NCI-H2171 (cell line): ENCODE measurements at places on chromosomes 2 and 18.

- no peak for DNase-seq
Measured at GRCh38 chr2:37904993-37905392, 20.1 kb upstream of the RMDN2 start.

DNA sequence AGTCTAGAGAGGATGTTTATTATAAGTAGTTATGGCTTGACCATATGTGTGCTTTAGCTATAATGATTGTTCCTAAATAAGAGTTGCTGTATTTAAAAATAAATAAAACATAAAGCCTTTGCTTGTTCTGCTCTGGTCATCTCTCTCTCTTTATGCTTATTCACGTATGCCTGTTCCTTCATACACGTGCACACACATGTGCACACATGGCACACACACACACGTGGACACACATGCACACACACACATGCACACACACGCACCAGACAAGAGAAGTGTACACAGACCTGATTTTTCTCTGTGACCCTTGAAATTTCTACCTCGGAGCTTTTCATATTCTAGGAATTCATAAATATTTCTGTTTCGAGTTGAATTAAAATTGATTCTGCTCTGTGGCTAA lies 658.2 kb upstream of the SALL3 start:
- no peak for DNase-seq

- no peak for DNase-seq
Measured at GRCh38 chr2:95179451-95179850, 13.8 kb downstream of the ZNF2 start.

- no peak for DNase-seq
Measured at GRCh38 chr2:241443486-241444223, 64.7 kb downstream of the STK25 start.

- no peak for DNase-seq
Measured at GRCh38 chr2:218898109-218898878, 17.6 kb downstream of the WNT10A start.

GRCh38 chr2:172671501-172671900 lies 64.1 kb upstream of the RAPGEF4 start:
- no peak for DNase-seq

- DNase-seq: peak; percentile 39
Measured at GRCh38 chr2:20634507-20635112, 16.3 kb downstream of the HS1BP3 start.

GRCh38 chr2:224278531-224278930 lies 123.4 kb downstream of the FAM124B start:
- no peak for DNase-seq

- DNase-seq: no peak
Measured at GRCh38 chr18:28153485-28154065, 23.4 kb downstream of the CDH2 start.

GRCh38 chr2:47145466-47145865 lies 9.6 kb downstream of the STPG4 start:
- no peak for DNase-seq

GRCh38 chr2:26619096-26619495 lies 22.1 kb downstream of the CIB4 start:
- DNase-seq: no peak

- peak; percentile 25 for DNase-seq
Measured at GRCh38 chr2:18299423-18300212, 260.8 kb downstream of the RDH14 start.

GRCh38 chr2:47528874-47529273 lies 125.9 kb downstream of the MSH2 start:
- no peak for DNase-seq

DNA sequence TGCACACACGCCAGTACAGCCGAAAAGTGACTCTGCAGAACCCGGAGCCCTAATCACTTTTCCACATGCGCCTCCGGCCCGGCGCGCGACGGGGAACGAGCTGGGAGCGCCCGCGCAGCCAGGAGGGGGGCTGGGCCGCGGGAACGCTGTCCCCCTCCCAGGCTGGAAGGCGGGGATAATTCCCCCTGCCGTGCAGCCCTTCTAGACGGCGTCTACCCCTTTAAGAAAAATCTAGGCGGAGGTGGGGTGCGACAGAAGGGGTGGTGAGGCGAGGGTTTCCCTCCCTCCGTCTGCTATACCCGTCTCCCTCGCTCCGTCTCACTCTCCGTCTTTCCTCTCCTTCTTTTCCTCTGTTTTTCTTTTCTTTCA lies 2.4 kb downstream of the CYP26B1 start:
- DNase-seq: peak; percentile 68

DNA sequence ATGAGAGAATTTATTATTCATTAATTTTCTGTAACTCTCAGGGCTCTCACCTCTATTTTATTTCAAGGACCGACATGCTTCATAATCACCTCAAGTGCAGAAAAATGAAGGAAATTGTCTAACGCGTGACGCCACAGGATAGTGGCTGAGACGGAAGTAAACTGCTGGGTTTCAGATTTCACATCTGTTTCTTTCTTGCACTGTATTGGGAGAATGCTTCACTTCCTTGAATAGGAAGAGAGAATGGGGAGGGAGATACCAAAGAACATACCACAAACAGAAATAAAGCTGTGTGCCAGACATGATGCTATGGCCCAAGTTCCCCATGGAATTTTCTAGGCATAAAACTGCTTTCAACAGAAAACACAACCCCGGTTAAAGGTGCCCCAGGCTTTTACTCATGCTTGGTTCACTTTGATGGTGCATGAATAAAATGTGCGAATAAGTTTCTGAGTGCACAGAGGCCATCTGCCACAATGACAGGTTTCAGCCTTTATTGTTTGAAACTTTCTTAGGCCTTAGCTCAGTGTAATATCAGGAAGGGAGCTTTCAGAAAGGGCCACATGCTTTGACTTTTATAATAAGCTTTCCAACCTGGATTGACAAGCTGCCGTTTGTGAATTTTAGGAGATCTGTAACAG lies 1116.4 kb downstream of the SOCS6 start:
- no peak for DNase-seq

- DNase-seq: no peak
Measured at GRCh38 chr2:18399601-18400000, 160.9 kb downstream of the RDH14 start.

GRCh38 chr2:153963256-153963655 lies 91.5 kb downstream of the GALNT13 start:
- no peak for DNase-seq

DNA sequence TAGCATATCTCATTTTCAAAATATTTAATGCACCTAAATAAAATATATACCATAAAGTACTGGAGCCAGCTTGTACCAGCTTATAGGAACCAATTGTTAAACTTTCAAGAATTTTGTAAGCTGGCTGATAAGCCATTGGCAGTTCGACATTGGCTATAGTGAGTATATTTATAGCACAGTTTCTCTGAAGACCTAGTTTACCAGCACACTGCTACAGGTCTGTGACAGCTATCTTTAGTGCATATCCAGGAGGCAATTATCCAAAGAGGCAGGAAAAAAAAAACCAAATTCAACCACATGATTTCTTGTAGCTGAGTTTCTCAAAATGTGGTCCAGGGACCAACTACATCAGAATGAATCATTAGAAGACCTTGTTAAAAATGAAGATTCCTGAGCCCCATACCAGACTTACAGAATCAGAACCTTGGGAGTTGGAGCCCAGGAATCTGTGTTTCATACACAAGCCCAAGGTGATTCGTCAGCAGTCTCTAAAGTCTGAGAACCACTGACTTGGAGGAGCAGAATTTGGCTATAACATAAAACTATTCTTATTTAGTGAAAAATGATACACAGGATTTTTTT lies 279.0 kb upstream of the NRP2 start:
- no peak for DNase-seq

- DNase-seq: no peak
Measured at GRCh38 chr2:43763091-43763490, 10.7 kb upstream of the DYNC2LI1 start.

DNA sequence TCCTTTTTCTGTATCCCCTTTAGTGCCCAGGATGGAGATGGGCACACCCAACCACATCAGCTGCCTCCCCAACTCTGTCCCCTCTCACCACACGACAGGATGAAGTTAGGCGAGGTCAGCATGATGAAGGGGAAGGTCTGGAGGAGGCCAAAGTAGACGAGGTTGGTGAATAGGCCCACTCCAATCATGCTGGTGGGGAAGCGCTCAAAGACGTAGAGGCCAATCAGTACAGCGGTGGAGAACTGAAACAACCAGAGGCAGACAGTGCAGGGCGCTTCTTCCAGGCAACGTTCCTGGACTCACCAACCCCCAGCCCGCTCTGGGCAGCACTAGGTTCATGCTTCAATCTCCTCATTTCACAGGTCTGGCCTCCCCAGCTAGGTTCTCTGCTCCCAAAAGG lies 2.9 kb downstream of the TEX261 start:
- no peak for DNase-seq

DNA sequence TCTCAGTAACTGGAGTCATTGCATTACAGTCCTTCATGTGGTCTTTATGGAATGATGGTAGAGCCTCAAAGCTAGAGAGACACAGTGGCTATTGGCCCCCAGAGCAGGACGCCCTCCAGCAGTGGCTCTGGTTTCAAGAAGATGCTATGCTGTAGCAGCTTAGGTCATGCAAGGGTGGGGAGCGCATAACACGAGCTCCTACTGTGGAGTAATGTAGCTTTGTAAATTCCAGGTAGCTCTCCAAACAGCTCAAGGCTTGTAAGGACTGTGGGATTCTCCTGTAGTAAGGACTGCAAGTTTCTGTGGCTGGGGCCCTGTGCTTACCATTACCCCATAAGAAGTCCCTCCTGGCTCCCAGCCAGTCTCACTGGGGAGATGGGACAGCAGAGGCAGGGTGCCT lies 15.6 kb downstream of the APLF start:
- no peak for DNase-seq

GRCh38 chr2:60525899-60526298 lies 27.6 kb downstream of the BCL11A start:
- no peak for DNase-seq

GRCh38 chr2:68438455-68439303 lies 28.4 kb downstream of the FBXO48 start:
- no peak for DNase-seq

DNA sequence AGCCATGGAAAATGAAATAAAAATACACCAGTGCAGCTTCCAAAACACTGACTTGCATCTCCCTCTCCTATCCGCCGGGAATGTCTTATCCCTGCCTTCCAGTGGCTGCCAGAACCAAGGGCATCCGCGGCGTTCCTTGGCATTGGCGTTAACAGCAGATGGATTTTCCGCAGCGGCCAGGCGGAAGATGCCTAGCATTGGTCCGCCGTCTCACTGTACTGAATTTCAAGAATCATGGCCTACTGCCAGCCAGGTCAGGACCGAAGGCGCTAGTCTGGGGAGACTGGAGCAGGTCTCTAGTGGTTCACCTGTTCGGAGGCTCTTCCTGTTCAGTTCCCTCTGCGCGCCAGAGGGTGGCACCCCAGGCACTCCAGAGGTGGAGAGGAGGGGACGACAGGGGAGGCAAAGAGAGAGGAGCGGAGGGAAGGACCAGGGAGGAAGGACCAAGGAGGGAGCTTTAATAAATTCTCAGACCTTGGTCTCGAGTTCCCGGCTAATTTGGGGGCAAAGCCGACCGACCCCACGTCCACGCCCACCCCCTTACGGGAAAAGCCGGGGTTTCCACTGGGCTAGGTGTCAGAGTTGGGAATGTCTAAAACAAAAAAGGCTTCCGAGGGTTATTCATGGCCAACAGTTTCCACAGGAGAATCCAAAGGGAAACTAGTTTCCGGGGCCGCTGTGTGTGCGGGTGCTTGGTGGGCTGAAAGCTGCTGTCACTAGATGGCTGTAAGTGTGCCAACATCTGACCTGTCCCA lies 3.7 kb upstream of the BCL2L11 start:
- DNase-seq: peak; percentile 78

GRCh38 chr18:9737472-9738121 lies 29.5 kb downstream of the RAB31 start:
- peak; percentile 7 for DNase-seq

DNA sequence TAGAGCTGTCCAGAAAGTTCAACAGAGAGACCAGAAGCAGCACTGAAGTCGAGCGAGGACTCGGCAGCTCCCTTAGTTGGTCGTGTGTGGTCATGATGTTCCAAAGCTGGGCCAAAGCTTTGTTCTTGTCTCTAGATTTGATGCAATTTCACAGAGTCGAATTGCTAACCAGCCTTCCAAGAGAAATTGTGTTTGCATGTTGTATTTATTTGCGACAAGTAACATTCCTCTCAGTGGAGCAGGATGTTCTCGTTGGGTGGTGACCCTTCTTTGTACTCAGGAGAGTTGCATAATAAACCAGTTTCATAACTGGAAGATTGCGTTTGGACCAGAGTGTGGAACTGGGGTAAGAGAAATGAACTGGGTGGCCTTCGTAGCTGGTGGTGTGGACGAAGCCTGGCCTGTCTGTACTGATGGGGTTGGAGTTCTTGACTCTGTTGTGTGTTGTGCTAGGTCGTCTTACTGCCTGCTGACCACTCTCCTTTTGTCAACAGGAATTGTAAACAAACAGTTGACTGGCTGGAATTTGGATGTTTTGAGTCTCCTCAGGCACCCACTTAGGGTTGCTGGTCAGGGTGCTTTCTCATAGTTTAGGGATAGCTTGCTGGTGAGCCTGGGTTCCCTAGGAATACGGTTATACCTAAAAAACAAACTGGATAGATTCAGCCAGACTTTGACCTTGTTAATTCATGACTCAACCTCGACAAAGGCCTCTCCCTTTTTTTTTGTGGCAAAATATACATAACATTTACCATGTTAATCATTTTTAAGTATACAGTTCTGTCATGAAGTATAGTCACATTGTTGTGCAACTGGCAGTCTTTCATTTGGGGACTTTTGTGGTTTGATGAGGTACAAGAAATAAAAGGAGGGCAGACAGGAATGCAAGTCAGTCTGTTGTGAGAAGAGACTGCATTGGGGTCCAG lies 28.9 kb upstream of the TOGARAM2 start:
- DNase-seq: no peak

GRCh38 chr2:218319813-218320365 lies 27.6 kb upstream of the TMBIM1 start:
- DNase-seq: no peak

GRCh38 chr2:176104316-176105077 lies 2.6 kb upstream of the HOXD11 start:
- no peak for DNase-seq

- DNase-seq: no peak
Measured at GRCh38 chr2:184596819-184597411, 1.4 kb upstream of the ZNF804A start.

DNA sequence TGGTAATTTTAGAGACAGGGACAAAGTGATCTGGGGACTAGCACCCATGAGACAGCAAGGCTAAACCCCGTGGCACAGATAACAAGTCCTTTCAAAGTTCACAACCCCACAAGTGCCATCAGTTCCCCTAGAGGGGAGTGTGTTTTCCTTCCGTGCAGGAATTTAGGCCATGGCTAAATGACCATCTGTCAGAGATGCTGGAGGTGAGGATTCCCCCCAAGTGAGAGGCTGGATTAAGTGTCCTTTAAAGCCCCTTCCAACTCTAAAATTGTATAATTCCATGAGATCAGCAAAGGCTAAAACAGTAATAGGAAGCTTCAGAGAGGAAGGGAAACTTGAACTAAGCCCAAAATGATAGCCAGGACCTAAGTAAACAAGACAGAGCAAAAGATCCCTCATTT lies 8.7 kb downstream of the FEZ2 start:
- DNase-seq: no peak

- DNase-seq: no peak
Measured at GRCh38 chr2:157256626-157257025, 879 bp upstream of the GALNT5 start.

DNA sequence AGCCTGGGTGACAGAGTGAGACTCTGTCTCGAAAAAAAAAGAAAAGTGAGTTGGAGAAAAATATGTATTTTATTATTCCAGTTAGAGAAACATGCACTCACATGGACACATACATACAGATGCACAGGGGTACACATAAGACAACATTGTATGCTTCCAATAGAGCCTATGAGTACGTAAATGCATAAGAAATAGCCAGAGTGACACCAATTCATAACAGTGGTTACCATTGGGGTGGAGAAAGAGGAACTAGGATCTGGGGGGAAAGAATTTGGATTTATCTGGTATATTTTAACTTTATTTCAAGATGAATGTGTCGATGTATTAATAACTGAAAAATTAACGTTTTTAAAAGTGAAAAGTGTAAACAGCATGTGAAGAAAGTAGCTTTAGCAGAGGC lies 16.1 kb downstream of the IL36A start:
- DNase-seq: no peak
